Chondrocyte (in vitro differentiated cells): ENCODE measurements at places on chromosomes 7 and 10. TPM values are rescaled to one million over a fixed set of nuclear protein-coding genes. Genes with fewer than 3 reads are reported as not detected.

DNA sequence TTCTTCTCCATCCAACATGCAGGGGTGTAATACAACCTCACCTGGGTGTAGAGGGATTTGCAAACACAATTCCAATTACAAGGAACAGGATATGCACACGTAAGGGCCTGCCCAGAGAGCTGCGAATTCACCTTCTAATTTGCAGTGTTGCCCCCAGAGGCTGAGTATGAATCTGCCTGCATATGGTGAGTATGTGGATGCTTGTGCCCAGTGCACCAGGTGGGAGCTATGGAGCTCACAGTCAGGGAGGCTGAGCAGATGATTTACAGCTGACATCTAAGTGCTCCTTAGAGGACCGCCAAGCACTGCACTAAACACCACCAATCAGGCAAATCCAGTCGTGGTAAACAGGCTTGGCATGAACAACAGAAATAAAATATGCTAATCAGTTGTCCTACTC is 132.0 kb downstream of the RELN start:
- DNase-seq = no peak

DNA sequence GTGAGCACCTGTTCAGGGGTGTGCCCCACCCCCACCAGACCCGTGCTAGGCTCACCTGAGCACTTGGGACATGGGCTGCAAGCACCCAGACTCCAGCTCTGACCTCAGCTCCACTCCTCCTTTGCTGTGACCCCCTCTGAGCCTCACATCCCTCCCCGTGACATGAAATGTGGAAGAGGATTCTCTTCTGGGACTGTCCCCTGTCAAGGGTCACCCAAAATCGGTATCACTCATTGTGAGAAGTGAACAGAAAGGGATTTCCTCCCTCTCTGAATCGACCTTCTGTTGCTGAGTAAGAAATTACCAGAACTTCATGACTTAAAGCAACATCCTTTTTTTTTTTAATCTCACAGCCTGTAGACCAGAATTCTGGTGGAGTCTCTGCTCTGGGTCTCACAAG is 6.2 kb upstream of the CHST15 start:
- DNase-seq = no peak

The CPA4 gene
- 2.1 to 10.3 TPM (median 7.9 TPM) in 3 replicates for total RNA-seq

The RHEB gene
- total RNA-seq = 111 to 126 TPM (median 123 TPM) in 3 replicates

The NUDCD3 gene
- total RNA-seq = 99.5 to 105 TPM (median 105 TPM) in 3 replicates

The H2BK1 gene
- total RNA-seq = not detected in 3 replicates
